Activated naive CD4-positive, alpha-beta T cell (primary cell): ENCODE measurements at places on chromosomes 2 and 18.

- no peak for DNase-seq
Measured at GRCh38 chr2:75289771-75290170, 90.5 kb upstream of the TACR1 start.

- no peak for DNase-seq
Measured at GRCh38 chr2:147860009-147860408, 15.2 kb downstream of the ACVR2A start.

GRCh38 chr2:109213646-109214433 lies 84.8 kb downstream of the SH3RF3 start:
- no peak for DNase-seq

DNA sequence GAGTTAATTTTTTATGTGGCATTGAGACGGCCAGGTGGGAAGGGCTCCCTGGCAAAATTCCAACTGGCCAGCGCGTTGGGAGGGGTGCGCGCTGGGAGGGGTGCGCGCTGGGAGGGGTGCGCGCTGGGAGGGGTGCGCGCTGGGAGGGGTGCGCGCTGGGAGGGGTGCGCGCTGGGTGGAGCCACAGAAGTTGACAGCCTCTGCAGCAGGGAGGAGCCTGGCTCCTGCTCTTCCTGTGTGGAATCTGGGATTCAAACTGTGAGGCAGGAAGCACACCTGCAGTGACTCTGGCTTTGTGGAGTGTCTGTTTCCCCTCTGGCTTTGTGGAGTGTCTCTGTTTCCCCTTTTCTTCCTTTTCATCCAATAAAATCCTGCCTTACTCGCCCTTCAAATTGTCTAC lies 147.9 kb upstream of the CBLN2 start:
- DNase-seq, result no peak

DNA sequence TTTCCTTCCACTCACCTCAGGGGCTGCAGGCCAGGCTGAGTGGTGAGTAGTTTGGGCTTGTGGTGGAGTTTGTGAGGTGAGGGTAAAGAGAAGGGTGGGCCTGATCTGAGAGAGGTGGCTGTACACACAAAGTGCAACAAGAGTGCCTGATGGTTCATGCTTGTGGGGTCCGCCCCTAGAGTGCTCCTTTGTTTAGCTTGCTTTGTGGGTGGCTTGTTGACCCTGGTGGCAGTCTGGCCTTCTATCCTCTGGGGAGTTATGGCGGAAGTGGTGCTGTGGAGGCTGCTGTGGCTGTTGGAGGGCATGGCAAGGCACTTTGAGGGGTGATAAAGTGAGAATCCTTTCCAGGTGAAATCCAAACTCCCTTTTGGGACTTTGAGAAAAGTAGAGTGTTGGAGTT lies 10.6 kb downstream of the UBE2F start:
- no peak for DNase-seq

DNA sequence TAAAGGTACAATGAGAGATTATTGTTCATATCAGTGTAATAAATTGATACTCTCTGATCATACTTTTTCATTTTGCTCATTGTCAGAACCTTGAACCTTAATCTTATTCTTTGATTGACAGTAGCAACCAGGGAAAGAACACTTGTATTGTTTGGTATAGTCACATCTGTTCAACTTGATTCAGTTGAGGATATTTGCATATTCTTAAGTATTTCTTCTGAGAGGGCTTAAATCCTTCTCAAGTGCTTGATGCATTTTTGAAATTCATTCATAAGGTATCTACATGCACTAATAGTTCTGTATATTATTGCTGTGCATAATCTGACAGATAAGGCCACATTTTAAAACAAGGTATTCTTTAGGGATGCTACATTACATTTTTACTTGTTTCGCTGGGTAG lies 118.9 kb downstream of the EHBP1 start:
- no peak for DNase-seq

DNA sequence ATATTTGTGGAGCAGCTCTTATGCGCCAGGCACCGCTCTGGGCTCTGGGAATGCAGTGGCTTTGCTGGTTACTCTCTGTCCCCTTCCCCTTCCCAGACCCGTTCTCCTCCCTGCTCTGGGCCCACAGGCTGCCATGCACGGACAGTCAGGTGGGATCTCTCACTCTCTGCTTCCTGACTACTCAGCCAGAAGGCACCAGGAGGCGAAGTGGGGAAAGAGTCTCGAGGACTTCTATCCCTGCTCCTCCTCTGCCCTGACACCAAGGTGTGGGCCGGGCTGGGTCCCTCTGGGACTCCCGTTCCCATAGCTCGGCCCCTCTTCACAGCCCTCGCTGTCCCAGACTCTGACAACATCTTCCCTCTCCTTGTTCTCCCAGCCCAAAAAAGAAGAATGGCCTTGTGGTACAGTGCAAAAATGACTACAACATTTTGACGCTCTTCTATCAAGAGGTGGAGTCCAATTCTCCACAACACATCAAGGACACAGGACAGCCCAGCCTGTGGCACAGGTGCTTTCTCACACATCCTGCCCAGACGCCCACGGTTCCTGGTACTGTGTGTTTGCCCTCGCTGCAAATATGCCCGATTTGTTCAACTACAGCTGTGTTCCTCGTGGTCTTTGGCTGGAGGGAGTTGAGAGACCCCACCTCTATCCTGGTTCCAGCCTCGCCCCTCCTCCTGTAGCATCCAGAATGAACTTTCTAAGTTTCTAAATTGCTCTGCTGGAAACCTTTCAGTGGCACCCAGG lies 14.0 kb upstream of the DUSP2 start:
- DNase-seq, result peak; percentile 25
